Putamen (tissue), 1 donor: ENCODE measurements at places on chromosomes 6 and 20.

GRCh38 chr6:88402909-88403308, 236.8 kb upstream of the CNR1 start:
- no peak for DNase-seq

DNA sequence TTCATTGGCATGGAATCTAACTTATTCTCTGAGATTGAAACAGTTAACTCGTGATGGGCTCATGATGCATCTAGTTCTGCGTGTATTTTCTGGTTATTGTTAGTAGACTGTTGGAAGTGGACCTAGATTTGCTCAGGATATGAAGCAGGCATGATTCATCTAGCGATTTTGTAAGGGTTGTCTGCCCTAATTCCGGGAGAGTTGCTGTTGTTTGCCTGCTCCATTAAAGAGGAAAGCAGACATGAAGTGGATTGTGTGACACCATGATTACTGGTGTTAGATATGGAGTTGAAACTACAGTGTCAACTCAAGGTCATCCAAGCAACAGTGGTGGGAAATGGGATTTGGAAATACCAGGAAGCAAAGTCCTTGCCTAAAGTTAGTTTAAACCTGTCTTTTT, 41.0 kb downstream of the SOX4 start:
- DNase-seq = no peak

GRCh38 chr20:34864216-34864615, 8.4 kb downstream of the GGT7 start:
- no peak for DNase-seq

- DNase-seq = no peak
Measured at GRCh38 chr6:7249391-7249790, 63.6 kb downstream of the SSR1 start.

- no peak for DNase-seq
Measured at GRCh38 chr6:165967810-165968407, 199.7 kb downstream of the TBXT start.

DNA sequence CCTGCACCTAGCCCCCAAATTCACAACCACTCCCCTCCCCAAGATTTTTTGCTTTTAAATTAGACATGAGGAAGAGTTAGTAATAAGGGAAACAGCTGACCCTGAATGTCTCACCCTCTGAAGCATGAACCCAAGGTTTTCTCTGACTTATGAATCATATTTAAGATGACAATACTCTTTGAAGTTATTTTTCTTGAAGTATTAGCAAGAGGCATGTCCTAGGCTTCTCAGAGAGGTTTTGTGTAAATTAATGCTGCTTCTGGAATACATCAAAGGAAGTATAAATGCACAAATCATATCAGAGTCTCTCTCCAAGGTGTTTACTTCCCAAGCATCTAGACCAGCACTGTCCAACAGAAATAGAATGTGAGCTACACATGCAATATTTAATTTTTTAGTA, 408.1 kb upstream of the MARCKS start:
- DNase-seq = no peak

GRCh38 chr6:11900662-11901598, 111.2 kb upstream of the HIVEP1 start:
- no peak for DNase-seq

GRCh38 chr20:550611-551010, 7.0 kb upstream of the CSNK2A1 start:
- DNase-seq = no peak
